CD4-positive, alpha-beta T cell treated with Interleukin-4 for 1 hour (primary cell): ENCODE measurements at places on chromosomes 7 and 10.
A peak's percentile ranks its signal among the peaks of the same experiment; 100 is the strongest.

- no peak for DNase-seq
Measured at GRCh38 chr10:73586583-73586984, 4.6 kb downstream of the USP54 start.

- no peak for DNase-seq
Measured at GRCh38 chr7:155143381-155143780, 73.3 kb downstream of the HTR5A start.

- DNase-seq = no peak
Measured at GRCh38 chr10:2920637-2921036, 146.7 kb upstream of the PFKP start.

- no peak for DNase-seq
Measured at GRCh38 chr10:23768281-23768680, 329.4 kb downstream of the OTUD1 start.

- DNase-seq = no peak
Measured at GRCh38 chr10:113283189-113283588, 269.7 kb upstream of the HABP2 start.

GRCh38 chr7:149791-150636 is 42.4 kb upstream of the FAM20C start:
- DNase-seq = no peak

- no peak for DNase-seq
Measured at GRCh38 chr7:86981127-86981526, 78.3 kb downstream of the ELAPOR2 start.

DNA sequence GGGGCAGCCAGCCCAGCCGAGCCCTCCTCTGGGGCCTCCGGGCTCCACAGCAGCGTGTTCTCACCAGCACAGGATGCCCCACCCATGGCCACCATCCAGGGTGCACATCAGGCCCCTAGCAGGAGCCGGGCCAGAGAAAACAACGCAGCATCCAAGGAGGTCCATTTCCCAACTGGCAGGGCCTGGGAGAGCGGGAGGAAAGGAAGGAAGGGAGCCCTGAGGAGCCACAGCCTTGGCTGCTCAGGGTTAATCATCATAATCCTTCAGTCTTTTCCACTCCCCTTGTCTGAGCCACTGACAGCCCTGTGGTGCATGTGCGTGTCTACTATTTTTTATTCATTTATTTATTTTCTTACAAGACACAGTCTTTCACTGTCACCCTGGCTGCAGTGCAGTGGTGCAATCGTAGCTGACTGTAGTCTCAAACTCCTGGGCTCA is 3.6 kb downstream of the PLAC9 start:
- DNase-seq = no peak

- DNase-seq = no peak
Measured at GRCh38 chr7:27510541-27510940, 152.1 kb downstream of the HIBADH start.

DNA sequence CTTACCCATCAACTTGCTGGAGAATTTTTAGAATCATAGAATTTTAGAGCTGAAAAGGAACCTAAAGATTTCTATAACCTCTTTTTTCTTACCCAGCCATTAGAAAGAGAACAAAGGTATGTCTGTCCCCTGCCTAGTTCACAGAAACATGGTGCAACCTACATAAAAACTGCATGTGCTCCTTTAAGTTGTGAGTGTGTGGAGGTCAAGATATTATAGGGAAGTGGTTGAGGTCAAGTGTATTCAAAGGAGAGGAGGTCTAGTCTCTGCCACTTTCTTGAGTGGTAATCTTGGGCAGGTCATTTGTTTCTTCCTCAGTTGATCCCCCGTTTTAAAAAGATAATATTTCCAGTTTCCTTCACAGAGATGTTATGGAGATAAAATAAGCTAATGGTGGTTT is 6.4 kb downstream of the UBTD1 start:
- no peak for DNase-seq

DNA sequence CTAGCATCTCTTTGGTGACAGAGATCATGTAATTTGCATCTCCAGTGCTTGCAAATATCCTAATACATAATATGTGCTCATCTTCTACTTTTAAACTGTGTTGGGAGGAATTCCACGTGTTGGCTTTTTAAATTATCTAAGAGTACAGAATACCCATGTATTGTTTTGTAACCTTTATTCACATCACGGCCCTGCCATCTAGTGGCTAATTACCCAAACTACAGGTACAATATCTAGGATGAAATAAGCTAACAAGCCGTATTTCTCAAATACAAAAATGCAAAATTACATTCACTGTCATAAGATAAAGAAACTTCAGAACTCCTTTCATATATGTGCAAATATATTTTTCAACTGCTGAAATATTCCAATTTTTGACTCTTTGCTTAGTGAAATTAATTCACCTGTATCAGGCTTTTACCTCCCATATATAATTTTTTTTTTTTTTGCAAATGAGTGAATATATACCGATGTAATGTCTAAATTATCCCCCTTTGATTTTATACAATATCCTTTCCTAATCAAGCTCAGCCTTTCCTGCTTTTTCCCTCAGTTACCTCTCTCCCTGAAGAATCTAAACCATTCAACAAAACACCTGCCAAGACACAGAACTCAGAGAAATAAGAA is 30.3 kb upstream of the LSM8 start:
- DNase-seq = no peak

DNA sequence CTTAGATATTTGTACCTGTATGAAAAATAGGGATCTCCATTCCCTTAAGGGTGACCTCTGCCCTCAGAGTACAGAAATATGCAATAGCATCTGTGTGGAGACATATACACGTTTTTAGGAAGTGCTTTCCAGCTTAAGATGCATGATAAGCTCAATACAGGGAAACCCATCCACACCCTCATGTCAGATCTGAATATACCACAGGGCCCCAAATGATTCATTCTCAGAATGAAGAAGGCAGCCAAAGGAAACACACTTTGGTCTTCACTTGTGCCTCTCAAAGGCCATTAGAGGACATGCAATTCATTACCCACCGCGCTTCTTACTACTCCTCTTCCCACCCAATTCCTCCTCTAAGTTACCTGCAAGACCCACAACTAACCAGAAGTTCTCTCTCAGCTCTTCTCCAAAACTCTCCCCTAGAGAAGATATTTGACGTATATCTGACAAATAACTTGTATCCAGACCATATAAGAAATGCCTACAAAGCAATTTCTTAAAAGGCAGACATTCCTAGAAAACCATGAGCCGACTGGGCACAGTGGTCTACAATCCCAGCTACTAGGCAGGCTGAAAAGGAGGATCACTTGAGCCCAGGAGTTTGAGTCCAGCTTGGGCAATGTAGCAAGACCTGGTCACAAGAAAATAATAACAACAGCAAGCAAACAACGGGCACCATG is 103.0 kb downstream of the OAT start:
- no peak for DNase-seq

DNA sequence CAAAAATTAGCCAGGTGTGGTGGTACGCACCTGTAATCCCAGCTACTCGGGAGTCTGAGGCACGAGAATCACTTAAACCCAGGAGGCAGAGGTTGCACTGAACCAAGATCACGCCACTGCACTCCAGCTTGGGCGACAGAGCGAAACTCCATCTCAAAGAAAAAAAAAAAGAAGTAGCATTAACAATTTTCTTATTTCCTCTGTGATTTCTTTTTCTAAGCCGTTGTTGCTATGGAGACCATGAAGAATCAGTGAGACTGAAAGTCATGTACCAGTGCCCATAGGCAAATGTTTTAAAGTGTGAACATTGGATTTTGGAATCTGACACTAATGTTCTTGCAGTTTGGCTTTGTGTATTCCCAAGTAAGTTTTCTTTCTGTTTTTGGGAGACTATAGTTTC is 18.4 kb upstream of the MAP3K8 start:
- DNase-seq = no peak

DNA sequence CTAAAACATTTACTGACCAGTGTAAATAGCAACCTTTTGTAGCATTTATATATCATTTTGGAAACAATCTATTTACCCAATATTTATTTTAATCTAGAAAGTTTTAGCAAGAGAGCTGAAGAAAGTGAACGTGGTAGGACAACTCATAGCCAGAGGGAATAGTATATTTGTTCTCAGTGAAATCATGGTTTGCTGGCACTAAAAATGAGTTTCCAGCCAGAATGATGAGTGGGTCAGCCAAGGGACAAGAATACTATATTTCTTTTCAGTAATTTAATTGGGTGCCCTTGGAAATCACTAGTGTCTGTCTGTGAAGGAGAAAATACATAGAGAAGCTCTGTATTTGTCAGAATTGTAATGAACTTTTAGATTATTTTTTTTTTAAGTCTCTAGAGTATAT is 74.9 kb downstream of the MINPP1 start:
- no peak for DNase-seq

GRCh38 chr10:92241158-92241500 is 49.7 kb downstream of the CPEB3 start:
- no peak for DNase-seq

DNA sequence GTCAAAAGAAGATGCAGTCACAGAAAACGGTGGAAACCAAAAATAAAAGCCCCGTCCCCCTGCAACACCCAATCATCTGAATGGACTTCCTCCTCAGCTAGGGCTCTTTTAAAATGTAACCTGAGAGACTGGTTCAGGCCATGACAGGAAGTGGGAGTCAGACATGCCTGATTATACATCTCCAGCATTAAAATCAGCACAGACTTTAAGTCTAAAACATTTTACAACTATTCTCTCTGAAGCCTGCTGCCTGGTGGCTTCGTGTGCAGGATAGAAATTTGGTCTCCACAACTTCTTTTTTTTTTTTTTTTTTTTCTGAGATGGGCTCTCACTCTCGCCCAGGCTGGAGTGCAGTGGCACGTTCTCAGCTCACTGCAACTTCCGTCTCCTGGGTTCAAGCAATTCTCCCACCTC is 30.3 kb downstream of the HACD1 start:
- no peak for DNase-seq

DNA sequence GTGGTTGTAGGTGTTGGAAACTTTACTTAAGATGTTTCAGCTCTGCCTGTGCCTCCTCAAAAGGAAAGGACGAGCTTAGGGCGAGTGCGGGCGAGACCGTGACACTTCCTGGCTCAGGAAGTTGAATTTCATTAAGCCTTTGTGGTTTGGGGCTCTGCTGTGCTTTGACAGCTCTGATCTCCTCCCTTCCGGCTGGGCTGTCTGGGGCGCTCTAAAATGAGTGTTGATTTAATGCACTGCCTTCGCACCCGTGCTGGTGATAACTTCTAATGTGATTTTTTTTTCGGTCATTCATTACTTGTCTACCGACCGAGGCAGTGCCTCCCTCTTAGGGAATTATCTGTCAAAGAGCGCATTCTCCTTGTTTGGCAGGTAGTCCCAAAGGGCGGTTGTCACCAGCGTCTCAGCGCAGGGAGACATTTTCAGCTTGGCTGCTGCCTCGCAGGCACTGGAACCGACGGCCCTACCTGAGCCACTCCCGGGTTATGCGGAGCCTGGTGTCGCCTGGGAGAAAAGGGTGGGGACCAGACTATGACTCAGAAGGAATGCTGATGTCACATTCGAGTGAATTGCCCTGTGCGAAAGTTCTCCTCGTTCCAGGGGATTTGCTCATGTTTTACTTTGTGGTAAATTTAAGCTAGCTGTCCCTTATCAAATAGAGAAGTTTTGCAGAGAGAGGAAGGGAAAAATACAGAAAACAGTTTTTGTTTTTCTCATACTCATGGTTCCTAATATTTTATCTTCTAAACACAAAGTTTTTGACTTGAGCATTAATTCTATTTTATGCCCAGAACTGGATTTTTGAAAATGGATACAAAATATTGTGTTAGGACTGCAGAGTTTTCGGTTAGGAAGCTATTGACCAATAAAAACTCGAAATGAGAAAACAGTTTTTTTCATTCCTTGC is 920 bp downstream of the TES start:
- peak; percentile 88 for DNase-seq

DNA sequence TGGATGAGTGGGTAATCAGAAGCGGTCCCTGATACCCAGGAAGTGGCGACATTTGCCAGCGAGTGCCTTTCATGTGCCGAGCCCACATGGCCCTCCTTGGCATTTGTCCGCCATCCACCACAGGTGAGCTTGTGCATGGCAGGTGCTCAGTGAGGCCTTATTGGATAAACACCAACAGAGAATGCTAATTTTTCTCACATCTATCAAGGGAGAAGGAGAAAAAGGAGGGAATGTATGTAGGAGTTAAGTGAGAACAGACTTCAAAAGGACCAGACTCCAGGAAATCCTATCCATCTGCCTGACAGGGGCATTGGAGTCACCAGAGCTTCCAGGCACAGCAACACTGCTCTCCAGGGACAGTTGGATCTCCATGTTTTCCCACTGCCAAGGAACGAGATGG is 143.5 kb upstream of the ZMIZ1 start:
- DNase-seq = no peak

- no peak for DNase-seq
Measured at GRCh38 chr10:13003004-13003403, 1.5 kb upstream of the CCDC3 start.

- DNase-seq = no peak
Measured at GRCh38 chr7:148480479-148481146, 110.0 kb upstream of the C7orf33 start.

DNA sequence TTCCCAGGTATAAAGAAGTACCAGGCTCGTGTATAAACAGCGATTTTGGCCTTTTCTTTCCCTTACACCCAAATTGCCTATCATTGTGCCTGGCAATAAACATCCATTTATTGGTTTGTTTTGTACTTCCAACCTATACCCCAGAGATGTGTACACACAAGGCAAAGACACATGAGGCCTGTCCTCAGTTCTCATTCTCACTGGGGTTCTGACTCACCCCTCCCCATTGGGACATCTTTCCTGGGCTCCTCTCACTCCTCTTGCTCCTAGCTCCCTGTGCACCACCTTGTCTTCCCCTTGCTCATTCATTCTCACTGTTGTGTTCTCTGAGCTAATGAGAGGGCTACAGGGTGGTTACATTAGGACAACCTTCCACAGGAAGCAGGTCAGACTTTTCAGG is 240.7 kb downstream of the ANK3 start:
- no peak for DNase-seq

DNA sequence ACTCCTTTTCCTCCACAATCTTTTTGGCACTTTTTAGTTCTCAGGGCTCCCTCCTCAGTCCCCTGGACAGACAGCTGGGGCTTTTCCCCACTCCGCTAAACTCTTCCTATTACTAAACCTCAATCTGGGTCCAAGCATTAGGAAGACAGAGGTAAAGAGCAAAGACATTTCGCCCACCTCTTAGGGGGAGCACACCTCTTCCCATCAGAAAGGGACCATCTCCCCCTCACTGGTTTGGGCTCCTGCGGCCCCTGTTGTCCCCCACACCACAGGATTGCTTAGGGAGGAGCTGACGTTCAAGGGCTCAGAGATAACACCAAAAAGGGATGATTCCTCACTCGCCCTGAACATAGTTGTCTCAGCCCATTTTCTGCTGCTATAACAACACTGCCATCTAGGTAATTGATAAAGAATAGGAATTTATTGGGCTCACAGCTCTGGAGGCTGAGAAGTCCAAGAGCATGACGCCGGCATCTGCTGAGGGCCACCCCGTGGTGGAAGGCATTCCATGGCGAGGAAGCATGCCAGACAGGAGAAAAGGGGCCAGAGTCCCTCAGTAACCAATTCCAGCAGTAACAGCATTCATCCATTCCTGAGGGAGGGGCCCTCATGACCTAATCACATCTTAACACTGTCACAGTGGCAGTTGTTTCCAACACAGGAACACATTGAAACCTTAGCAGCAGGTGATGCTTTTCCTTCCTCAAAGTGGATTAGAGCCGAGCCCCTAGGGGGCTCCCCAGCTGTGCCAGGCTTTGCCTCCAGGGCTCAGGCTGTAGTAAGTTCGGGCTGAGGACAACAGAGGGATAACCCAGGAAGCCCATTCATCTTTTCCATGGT is 209.6 kb downstream of the EBF3 start:
- DNase-seq = no peak

GRCh38 chr10:115432188-115432819 is 339.1 kb downstream of the ATRNL1 start:
- no peak for DNase-seq

GRCh38 chr10:35194906-35195305 is 68.3 kb downstream of the CREM start:
- DNase-seq = peak; percentile 85
